ENCODE measurements at places on chromosomes 3 and 15. TPM values are rescaled to one million over a fixed set of nuclear protein-coding genes. Genes with fewer than 3 reads are reported as not detected.

FAM81A gene
- total RNA-seq = 0.08 TPM

RHOV gene
- not detected for total RNA-seq

SAMMSON gene
- not detected for total RNA-seq

ZNF717 gene
- 10.2 TPM for total RNA-seq

TP63 gene
- 1.7 TPM for total RNA-seq

SLC2A2 gene
- not detected for total RNA-seq
